ENCODE measurements at places on chromosomes 7 and 10.

DNA sequence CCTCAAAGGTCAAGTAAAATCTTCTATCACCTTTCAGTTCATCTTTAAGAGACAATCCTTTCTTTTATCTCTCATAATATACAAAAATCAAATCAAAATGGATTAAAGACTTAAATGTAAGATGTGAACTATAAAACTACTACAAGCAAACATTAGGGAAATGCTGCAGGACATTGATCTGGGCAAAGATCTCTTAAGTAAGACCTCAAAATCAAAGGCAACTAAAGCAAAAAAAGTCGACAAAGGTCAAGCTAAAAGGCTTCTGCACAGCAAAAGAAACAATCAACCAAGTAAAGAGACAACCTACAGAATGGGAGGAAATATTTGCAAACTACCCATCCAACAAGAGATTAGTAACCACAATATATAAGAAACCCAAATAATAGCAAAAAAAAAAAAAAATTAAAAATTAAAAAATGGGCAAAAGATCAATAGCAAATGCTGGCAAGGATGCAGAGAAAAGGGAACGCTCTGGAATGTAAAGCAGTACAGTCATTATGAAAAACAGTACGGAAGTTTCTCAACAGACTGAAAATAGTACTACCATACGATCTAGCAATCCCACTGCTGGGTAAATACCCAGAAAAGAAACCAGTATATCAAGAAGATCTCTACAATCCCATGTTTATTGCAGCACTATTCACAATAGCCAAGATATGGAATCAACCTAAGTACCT is 41.7 kb downstream of the TNPO3 start:
- peak; percentile 78 for DNase-seq

DNA sequence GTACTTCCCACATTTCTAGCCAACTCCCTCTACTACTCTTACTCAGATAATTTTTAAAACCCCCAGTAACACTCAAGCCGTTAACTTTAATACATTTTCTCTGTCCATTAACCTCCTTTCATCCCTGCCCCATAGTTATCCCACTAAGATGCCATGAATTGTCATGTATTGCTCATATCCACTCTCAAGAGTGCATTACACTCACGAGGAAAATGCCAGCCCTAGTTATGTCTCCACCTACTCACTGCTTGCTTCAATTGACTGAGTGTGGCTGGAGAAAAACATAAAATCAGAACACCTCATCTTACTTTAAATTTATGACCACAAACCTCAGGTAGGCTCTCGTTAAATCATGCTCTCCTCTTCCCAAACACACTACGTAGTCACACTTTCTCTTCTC is 324.1 kb upstream of the NPSR1 start:
- no peak for DNase-seq

- DNase-seq: no peak
These were observed 70.2 kb downstream of the ZRANB1 start for GRCh38 chr10:125011926-125012705.

- no peak for DNase-seq
These were observed 744 bp downstream of the TRIP6 start for GRCh38 chr7:100867776-100868485.

- DNase-seq: no peak
These were observed 26.5 kb downstream of the CCNY start for GRCh38 chr10:35362701-35363350.

GRCh38 chr7:50614721-50615518 is 49.7 kb upstream of the DDC start:
- no peak for DNase-seq

DNA sequence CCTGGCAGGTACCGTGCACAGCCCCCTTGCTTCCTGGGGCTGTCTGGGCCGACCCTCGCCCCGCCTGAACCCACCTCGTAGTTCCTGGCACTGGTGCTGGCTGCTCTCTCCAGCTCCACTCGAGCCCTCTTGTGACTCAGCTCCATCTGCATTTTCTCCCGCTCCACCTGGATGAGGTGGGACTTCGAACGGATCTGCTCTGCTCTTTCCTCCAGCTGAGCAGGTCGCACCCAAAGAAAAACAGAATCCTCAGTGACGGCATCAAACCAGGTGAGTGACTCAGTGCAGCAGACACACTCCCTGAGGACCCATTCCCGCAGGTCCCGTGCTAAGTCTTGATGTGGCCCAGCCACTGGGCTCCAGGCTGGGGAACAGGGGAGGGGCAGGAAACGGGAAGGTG is 7.4 kb downstream of the MAD1L1 start:
- no peak for DNase-seq

GRCh38 chr10:107790271-107790670 is 625.8 kb upstream of the SORCS1 start:
- no peak for DNase-seq

DNA sequence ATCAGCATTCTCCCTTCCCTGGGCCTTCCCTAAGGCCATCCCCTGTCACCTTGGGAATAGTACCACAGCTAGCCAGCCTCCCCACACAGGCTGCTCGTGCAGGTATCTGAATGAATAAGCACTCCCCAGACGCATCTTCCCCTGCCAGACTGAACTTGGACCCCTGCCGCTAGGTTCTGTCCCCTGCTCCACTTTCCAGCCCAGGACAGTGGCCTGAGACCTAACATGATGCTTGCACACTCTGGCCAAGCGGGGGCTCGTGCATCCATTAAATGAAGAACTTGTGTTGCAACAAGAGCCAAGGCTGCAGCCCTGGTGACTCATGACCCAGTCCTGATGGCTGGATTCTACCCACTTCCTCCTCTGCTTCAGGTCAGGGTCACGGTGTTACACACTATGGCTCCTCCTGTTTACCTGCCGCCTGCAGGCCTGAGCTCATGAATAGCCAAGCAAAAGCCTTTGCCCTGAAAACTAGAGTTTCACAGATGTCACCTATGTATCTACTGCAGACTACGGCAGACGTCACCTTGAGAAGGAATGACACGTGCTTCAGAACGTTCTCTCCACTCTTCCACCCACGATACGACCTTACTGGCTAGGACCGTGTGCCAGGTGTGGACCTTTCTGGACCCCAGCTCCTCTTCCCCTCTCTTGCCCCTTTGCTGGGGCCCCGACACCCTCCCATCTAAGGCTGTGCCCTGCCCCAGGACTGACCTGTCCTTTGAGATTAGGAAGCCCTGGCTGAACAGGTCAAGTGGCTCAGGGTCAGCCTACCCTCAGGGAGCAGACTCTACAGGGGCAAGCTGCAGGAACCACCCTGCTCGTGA is 6.5 kb downstream of the ASB13 start:
- peak; percentile 84 for DNase-seq

GRCh38 chr7:88664630-88665233 is 94.8 kb upstream of the ZNF804B start:
- no peak for DNase-seq

- no peak for DNase-seq
These were observed 14.9 kb upstream of the LANCL2 start for GRCh38 chr7:55350281-55350680.

DNA sequence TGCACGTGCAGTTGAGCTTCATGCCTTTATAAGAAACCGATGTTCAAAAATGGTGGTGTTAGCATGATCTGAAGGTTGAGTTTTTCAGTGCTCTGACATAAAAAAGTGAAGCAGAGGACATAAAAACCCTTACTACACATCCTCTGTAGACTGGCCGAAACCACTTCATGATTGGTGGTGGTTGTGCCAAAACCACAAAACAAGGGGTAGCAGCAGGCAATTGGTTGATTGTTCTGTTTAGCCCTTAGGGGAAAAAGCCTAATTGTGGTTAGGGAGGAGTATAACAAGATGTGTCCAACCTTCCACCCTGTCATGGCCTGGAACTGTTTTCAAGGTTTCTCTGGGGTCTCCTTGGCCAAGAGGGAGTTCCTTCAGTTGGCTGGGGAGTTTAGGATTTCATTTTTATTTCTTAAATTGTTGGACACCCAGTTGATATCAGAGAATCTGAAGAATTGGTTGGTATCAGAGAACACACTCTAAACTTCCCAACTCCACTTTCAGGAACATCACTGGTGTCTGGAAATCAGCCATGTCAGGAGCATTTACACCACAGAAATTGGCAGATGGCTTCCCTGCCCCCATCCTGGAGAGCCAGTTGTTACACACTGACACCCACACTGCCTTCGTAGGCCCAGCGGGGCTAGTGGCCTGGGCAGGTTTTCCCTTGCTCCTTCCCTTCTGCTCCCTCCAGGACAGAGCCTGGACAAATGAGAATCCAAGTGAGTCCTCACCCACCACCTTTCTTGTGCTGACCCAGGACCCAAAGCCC is 18.8 kb downstream of the MRPS24 start:
- no peak for DNase-seq

- peak; percentile 33 for DNase-seq
These were observed 1.4 kb downstream of the FBXW4 start for GRCh38 chr10:101693651-101693977.

GRCh38 chr10:47218803-47219202 is 81.2 kb upstream of the GDF10 start:
- DNase-seq: no peak

Measured in inflammatory macrophage treated with lipopolysaccharide for 4 hours (primary cell).